Stimulated activated CD8-positive, alpha-beta memory T cell treated with anti-CD3 and anti-CD28 coated beads, Interleukin-15, amount 100 ng/mL, for 48 hours (primary cell): ENCODE measurements at places on chromosomes 6 and 20.

DNA sequence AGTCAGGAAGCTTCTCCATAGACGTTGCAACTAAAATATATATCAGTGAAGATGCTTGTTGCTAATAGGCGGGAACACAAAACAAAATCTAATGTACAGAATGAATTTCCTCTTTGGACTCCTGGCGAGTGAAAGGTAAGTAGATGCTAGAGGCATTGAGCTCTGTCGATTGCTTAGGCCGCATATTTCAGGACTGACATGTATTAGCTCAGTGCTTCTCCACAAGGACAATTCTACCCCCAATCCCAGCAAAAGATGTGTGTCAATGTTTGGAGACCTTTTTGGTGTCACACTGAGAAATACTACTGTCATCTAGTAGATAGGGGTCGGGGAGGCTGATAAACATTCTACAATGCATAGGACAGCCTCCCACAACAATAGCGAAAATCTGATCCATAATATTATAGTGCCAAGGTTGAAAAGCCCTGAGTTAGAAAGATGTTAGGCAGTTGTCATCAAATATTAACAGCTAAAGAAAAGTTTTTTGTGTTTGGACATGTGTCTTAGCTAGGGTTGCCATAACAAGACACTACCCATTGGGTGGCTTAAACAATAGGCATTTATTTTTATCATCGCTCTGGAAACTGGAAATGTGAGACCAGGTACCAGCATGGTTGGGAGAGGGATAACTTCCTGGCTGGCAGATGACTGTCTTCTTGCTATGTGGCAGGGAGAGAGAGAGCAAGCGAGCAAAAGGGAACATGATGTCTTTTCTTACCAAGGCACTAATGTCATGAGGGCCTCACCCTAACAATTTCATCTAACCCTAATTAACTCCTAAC is 48.0 kb upstream of the BCAS1 start:
- DNase-seq, result no peak

GRCh38 chr6:37812841-37813240 is 6.7 kb upstream of the ZFAND3 start:
- DNase-seq, result no peak

DNA sequence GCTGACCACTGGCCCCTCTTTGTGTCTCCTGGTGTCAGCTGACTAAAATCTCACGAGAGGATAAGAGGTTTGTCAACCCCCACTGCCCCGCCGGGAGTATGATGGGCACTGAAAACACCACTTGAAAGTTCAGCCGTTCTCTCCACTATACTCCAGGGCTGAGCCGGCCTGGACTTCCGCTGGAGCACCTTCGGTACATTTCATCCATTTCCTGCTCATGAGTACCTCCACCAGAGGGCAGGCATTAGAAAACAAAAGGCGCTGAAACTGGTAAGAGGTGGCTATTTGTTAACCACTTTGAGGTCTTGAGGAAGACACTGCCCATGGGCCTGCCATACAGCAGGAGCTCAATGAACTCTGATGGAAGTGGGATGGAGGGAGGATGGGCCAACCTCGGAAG is 17.9 kb upstream of the ANKRD60 start:
- no peak for DNase-seq

DNA sequence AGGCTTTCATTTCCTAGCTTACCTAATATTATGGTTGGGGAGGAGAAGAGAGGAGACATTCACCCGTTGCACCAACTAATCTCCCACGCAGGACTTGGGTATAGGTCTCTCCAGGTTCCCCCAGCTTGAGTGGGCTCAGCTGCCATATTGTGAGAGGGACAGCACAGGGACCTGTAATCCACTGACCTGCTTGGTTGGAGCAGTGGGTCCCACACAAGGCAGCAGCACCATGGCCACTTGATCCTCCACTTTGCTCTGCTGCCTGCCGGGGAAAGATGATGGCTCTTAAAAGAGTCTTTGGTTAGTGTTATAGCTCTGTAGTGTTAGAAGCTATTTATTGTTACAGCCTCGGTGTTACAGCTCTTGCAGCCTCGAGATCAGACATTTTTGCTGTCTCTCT is 22.5 kb upstream of the ECHDC1 start:
- no peak for DNase-seq

GRCh38 chr6:12404651-12405050 is 114.5 kb downstream of the EDN1 start:
- DNase-seq, result no peak

- DNase-seq, result no peak
Observed at GRCh38 chr20:37941332-37941731, 38.4 kb downstream of the VSTM2L start.

GRCh38 chr6:156821707-156822106 is 44.5 kb downstream of the ARID1B start:
- DNase-seq, result no peak

DNA sequence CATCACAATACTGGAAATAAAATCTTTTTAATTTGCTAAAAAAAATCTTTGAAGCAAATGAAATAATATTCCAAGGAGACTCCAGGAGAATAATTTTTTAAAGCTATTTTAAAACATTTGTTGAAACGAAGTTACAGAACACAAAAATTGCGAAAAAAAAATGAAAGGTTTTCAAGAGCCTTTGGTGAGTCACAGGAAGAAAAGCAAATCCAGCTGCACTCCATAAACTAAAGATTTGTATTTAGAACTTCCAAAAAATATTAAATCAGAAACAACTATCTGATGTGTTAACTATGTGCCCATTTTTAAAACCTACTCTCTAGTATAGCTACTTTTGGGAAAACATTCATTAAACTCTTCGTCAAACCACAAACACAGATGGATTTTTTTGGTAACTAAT is 23.6 kb downstream of the PDSS2 start:
- DNase-seq, result no peak

DNA sequence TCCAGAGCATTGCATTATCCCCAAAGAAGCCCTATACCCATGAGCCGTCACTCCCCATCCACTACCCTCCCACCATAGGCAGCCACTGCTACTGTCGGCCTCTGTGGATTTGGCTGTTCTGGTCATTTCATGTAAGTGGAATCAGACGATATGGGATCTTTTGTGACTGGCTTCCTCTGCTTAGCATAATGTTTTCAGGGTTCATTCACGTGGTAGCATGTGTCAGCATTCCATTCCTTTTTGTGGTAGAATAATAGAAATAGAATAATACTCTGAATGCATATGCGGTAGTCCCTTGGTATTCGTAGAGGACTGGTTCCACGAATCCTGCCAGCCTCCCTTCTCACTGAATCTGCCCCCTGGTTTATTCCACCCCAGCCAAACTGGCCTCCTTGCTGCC is 402.6 kb upstream of the SULF2 start:
- DNase-seq, result no peak

DNA sequence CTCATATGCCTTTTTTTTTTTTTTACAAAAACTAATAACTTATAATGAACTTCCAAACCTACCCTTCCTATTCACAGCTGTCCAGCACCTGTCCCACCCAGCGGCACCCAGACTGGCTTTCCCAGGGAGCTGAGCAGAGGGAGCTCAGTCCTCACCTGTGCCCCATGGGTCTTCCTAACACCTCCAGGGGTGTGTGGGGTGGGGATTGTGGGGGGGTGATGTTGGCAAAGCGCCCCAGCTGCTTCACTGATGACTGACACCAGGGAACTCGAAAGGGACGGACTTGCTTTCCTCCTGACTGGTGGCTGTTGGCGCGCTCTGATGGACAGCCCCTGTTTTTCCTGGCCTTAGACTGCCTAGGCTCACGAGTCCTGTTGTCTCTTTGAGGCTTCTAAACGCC is 14.2 kb upstream of the SYNJ2 start:
- no peak for DNase-seq

DNA sequence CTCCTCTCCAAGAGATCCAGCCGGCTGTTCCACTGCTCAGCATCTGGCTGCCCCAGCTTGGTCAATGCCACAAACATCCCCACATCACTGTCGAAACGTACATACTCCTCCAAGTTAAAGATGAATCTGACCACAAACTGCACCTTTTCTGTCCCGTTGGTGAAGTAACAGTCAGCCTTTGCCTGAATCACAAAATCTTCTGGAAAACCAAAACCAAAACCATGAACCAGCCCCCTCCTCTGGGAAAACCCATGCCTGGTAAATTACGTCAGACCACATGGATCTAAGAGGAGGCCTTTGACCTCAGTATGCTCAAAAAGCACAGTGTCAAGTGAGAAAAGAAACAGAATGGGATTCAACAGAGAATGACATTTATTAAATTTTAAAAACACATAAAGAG is 1.7 kb downstream of the HLA-DOB start:
- DNase-seq, result no peak

DNA sequence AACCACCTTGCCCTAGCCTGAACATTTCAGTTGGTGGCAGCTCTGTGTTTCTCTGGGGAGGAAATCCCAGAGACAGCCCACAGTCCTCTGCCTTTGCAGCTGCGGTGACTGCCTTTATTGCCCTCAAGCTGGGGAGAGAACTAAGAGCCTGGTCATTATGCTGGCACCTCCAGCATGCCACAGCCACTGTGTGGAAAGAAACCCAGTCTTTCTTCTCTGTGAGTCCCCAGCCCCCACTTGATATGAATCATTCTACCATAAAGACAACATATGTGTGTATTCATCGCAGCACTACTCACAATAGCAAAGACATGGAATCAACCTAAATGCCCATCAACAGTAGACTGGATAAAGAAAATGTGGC is 82.3 kb upstream of the RNF217 start:
- DNase-seq, result no peak

GRCh38 chr6:118012944-118013343 is 105.9 kb downstream of the SLC35F1 start:
- no peak for DNase-seq

DNA sequence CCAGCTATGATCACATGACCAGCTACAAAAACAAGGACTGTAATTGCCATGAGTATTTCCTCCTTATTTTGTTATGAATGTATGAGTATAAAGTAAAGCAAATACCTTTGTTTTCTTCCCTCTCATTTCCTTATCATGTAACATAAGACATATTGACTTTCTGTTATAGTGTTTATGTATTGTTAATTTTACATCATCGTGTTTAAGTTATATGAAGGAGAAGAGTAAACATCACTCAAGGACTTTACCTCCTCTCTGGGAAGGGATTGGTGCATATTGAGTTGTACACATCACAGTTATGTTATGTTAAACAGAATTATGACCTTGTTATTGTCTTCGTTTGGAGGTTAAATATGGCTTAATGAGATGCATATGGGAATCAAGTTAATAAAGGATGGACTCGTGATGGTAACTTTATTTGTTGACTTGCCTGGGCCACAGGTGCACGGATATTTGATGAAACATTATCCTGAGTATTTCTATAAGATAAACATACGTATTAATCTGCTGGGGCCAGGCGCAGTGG is 57.3 kb upstream of the CNKSR3 start:
- DNase-seq, result no peak

DNA sequence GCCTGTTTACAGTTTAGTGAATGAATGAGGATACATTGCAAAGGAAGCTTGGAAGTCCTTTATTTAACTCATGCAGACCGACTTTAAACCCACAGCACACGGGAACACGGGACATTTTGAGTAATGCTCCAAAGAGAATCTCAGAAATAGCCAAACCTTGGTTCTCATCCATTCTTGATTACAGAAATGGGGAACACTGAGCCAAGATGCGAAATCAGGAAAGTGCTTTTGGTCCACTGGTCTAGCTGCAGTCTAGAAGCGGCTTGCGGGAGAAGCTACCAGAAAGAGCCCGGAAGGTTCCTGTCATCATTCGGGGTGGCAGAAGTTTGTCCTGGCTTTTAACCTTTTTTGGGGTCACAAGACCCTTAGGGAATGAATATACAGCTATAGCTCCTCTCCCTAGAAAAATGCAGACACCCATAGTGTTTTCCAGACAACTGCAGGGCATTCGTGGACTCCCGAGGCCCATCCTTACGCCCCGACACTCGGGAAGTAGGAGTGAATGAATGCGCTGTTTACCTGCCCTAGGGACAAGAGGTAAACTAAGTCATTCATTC is 475 bp upstream of the TMEM181 start:
- no peak for DNase-seq

DNA sequence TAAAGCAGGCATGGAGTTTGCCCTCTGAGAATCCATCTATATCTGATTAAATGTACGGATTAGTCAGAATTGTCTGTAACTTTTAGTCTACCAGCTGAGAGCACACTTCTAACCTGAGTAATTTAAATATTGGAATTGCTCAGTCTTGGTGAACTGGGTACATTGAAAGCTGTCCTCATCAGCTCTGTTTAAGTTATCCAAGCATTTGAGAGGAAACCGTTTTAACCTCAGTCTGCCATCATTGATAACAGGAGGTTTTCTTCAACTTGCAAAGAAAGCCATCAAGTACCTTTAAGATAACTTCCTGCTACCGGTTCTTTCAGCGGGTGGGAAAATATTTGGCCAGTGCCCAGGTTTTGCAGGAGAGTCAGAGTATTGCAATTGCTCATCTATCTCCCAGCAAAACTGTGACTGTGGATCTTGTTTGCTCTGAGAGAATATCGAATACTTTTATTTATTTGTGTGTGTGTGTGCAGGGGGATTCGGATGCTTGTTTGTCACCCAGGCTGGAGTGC is 31.1 kb upstream of the F13A1 start:
- DNase-seq, result no peak

GRCh38 chr20:43821795-43822194 is 92.9 kb upstream of the TOX2 start:
- DNase-seq, result no peak
